ENCODE measurements at places on chromosomes 4 and X. TPM values are rescaled to one million over a fixed set of nuclear protein-coding genes. Genes with fewer than 3 reads are reported as not detected.
A peak's percentile ranks its signal among the peaks of the same experiment; 100 is the strongest.

DNA sequence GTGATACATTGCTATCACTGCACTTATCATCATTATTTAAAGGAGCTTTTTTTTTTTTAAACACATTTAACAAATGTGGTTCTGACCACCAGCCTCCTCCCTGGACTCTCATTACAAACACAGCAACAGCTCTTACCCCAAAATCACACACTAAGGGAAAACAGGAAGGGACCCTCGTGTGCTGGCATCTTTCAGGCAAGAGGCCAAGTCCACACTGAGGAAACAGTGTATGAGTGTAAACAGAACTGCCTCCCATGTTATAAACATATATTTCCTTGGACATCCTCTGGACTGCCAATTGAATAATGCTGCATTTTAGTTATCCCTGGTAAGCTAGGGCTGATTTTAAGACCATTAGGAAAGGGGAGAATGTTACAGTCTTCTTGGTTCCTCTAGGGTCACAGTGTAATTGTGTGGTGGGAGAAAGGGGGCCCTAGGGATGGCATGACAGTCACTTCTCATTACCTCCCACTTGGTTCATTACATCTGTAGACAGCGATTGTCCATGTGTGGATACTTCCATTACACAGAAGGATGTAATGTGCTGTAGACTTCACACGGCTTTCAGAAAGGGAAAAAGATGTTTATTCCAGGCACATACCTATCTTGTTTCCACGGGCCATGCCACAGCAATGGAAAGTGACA, 244.6 kb upstream of the TET2 start:
- no peak for DNase-seq

DNA sequence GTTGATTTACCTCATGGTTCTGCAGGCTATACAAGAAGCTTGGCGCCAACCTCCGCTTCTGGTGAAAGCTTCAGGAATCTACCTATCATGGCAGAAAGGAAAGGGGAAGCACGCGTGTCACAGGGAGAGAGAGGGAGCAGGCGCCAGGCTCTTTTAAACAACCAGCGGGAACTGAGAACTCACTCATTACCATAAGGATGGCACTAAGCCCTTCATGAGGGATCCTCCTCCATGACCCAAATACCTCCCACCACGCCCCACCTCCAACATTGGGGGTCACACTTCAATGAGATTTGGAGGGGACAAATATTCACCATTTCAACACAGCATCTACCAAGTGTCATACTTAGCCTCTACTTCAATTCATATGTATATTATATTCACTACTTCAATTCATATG, 18.8 kb upstream of the TBC1D8B start:
- no peak for DNase-seq

GRCh38 chr4:117010671-117011070, 74.7 kb downstream of the TRAM1L1 start:
- DNase-seq, result peak; percentile 37

GRCh38 chr4:7375427-7375826, 59.3 kb downstream of the PSAPL1 start:
- DNase-seq, result peak; percentile 2

- DNase-seq, result peak; percentile 17
Measured at GRCh38 chrX:75156531-75156945, 455 bp upstream of the ABCB7 start.

DNA sequence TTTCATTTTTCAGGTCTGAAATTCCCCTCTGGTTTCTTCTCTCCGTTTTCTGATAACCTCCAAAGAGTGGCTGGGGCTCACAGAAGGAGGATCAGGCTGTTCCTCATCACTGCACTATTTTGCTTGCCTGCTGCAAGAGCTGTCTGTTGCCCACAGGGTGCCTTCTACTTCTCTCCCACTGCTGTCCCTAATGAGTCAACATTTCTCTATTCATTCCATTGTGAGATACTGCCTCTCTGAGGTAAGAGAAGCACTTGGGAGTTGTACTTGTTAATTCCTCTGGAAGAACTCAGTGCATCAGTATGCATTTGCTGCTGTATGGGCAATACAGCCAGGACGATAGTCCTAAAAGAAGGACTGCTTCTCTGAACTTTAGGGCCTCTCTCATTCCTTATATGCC, 34.8 kb downstream of the CT47B1 start:
- no peak for DNase-seq

- DNase-seq, result no peak
Measured at GRCh38 chr4:139692309-139693012, 26.8 kb downstream of the MGST2 start.

DNA sequence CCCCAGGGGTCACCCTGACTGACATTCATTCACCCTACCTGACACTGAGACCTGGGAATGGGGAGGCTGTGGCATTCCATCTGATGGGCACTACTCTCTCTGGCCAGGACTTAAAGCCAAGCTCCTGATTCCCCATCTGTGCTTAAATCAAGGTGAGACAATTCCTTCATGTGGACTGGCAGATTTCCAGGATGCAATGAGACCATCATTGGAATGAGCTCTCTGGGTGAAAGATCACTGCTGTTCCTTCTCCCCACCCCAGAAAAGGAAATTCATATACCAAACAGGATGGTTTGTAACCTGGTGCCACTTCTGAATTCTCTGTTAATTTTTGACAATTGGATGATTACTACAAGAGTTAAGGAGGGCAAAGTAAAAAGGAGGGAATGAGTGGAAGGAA, 354.8 kb downstream of the MID1IP1 start:
- no peak for DNase-seq

DNA sequence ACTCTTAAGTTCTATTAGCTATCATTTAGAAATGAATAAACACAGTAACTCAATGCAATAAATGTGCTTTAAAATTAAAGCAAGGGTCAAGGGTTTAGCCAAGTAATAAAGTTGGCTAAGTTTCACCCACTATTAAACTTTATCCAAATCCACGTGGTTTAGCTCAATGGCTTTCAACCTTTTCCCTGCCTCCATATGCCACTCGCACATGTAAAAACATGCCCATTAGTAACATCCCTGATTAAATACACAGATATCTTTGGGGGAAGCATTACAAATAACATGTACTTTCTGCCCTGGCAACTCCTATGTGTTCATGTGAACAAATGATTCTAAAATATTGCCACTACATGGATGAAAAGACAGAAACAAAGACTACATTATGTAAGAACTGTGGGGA, 130.8 kb downstream of the ZAR1 start:
- no peak for DNase-seq

ERAS gene
- not detected for total RNA-seq

ETDA gene
- total RNA-seq, result not detected

SATL1 gene
- not detected for total RNA-seq

C4orf46 gene
- total RNA-seq, result 11.2 TPM

DUSP21 gene
- total RNA-seq, result not detected
